ENCODE measurements at places on chromosomes 12 and 14.

GRCh38 chr14:72755766-72756165 is 138.1 kb downstream of the DPF3 start:
- no peak for DNase-seq

- DNase-seq: no peak
These were observed 192.4 kb upstream of the SLC16A7 start for GRCh38 chr12:59403259-59403932.

DNA sequence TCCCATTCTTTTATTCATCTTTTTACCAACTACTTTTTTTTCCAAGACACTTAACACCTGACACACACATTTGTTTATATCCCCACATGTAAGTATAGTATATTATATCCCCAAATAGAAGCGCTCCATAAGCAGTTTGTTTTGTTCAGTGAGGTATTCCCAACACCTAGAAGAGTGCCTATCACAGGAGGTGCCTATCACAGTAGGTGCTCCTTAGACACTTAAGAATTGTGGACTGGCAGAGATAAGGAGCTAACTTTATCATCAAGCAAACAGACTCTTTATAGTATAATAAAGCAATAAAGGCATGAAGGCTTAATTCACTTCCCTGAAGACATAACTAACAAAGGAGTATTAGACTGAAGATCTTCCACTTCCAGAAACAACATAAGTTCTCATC is 29.1 kb downstream of the OSBPL8 start:
- no peak for DNase-seq

- DNase-seq: no peak
These were observed 45.5 kb downstream of the SCN8A start for GRCh38 chr12:51636581-51636980.

- no peak for DNase-seq
These were observed 115.4 kb upstream of the KRAS start for GRCh38 chr12:25366122-25366521.

- no peak for DNase-seq
These were observed 46.5 kb downstream of the SINHCAF start for GRCh38 chr12:31279390-31279924.

GRCh38 chr12:117842630-117843029 is 126.2 kb downstream of the KSR2 start:
- DNase-seq: no peak

GRCh38 chr12:30679241-30679640 is 16.4 kb downstream of the IPO8 start:
- no peak for DNase-seq

GRCh38 chr14:56195704-56196103 is 77.5 kb downstream of the PELI2 start:
- no peak for DNase-seq

DNA sequence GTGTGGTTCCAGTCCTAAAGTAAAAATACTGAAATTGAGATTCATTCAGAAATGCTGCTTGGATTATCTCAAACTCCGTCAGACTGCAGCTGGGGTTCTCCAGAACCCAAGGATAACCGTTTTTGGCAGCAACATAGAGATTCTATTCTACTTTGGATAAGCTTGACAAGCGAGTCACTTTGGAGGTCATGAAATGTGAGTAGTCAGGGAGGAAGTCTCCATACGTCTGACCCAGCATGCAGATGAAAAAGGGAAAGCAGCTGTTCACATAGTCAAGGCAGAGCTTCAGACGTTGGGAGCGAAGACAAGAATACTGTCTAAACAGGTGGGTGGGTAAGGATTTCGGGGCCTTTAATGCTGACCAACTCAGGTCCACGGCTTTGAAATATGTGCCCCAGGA is 14.9 kb upstream of the HSP90B1 start:
- no peak for DNase-seq

- no peak for DNase-seq
These were observed 79.9 kb upstream of the CD163 start for GRCh38 chr12:7583471-7583870.

- DNase-seq: no peak
These were observed 177.9 kb downstream of the PPM1H start for GRCh38 chr12:62757048-62757447.

- no peak for DNase-seq
These were observed 31.5 kb downstream of the CFL2 start for GRCh38 chr14:34682787-34683321.

DNA sequence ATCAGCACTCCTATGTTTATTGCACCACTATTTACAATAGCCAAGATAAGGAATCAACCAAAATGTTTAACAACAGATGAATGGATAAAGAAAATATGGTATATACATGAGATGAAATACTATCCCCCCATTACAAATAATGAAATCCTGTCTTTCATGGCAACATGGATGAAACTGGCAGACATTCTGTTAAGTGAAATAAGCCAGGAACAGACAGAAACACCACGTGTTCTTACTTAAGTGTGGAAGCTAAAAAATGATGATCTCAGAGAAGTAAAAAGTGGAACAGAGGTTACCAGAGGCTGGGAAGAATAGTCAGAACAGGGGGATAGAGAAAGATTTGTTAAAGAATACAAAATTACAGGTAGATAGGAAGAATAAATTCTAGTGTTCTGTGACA is 113.7 kb upstream of the MDM1 start:
- DNase-seq: no peak

DNA sequence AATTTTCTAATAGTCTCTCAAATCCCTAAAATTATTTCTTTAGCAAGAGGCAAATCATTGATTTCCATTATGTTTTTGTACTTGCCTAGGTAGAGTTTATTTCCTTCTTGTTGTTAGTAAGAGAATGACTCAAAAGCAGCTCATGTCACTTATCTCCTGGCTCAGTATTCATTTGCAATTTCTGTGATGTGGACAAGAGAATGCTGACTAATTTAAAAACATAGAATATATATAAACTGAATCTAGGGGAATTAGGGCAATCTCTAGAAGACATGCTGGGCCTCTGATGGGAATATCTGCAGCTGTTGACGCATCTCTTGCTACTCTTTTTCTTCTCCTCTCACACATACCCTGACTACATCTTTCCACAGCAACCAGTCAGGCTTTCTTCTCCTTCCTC is 130.8 kb upstream of the PRKD1 start:
- no peak for DNase-seq
